ENCODE measurements at places on chromosomes 1 and 21. TPM values are rescaled to one million over a fixed set of nuclear protein-coding genes. Genes with fewer than 3 reads are reported as not detected.

Gene AMY2A
- total RNA-seq = not detected

Gene SLAMF6
- not detected for total RNA-seq

Gene HEYL
- total RNA-seq = 3.2 TPM

Gene TMEM53
- 6.5 TPM for total RNA-seq

Gene RHBG
- total RNA-seq = not detected

Gene BGLAP
- 0.46 TPM for total RNA-seq

Gene SAMD13
- 0.65 TPM for total RNA-seq

Gene CAPZA1
- 62.6 TPM for total RNA-seq

Gene FCGR1A
- not detected for total RNA-seq

Gene CFHR5
- total RNA-seq = not detected

Gene MCOLN3
- total RNA-seq = 3.7 TPM

Gene LEPROT
- 39.9 TPM for total RNA-seq

Gene LORICRIN
- total RNA-seq = not detected

Gene THEM5
- not detected for total RNA-seq

Gene PLXNA2
- total RNA-seq = 0.86 TPM

Gene OR14K1
- not detected for total RNA-seq

Gene RGS8
- total RNA-seq = not detected

Gene C1QB
- total RNA-seq = not detected

Gene SPRR1B
- not detected for total RNA-seq

Gene MATN1
- 0.15 TPM for total RNA-seq

Gene ARHGEF16
- total RNA-seq = 5.0 TPM

Gene AMY1C
- not detected for total RNA-seq

Gene MCOLN2
- 2.8 TPM for total RNA-seq

Gene TENT5C
- 0.07 TPM for total RNA-seq

Gene HMGCS2
- total RNA-seq = not detected

Gene CADM3
- 0.24 TPM for total RNA-seq
